ENCODE measurements at places on chromosomes 16 and 17.

DNA sequence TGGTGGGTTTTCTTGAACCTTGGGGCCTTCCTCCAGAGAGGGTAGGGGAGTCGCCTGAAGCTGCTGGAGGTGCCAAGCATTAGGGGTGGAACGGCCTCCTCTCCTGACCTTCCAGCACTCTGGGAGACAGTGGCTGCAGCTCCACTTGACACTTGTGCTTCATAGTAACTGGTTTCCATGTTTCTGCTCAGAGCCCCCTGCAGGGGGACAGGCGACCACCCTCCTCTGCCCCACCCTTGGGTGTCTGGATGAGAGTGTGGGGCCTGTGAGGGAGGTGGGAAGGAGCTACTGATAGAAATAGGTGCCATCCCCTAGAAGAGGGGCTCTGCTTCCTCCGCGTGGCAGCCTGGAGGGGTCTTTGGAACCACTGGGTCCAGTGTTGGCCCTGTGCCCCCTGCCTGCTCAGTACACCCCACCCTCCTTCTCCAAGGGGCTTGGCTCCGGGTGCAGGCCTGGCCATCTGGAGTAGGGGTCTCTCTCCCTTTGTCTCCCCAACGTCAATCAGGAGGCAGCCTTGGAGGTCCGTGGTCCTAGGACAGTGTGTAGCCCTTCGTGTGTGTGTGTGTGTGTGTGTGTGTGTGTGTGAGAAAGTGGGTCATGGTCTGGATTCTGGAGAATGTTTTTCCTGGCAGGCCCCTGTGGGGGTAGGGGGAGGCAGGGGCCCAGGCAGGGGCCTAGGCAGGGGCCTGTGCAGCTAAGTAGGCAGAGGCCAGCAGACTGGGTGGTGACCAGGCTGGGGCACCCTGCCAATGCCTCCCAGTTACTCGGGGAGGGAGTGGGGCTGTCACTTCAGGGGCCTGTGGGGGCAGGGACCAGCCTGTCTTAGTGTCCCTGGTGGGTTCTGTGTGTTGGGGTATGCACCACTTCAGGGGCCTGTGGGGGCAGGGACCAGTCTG, 4.9 kb downstream of the LASP1 start:
- no peak for DNase-seq

DNA sequence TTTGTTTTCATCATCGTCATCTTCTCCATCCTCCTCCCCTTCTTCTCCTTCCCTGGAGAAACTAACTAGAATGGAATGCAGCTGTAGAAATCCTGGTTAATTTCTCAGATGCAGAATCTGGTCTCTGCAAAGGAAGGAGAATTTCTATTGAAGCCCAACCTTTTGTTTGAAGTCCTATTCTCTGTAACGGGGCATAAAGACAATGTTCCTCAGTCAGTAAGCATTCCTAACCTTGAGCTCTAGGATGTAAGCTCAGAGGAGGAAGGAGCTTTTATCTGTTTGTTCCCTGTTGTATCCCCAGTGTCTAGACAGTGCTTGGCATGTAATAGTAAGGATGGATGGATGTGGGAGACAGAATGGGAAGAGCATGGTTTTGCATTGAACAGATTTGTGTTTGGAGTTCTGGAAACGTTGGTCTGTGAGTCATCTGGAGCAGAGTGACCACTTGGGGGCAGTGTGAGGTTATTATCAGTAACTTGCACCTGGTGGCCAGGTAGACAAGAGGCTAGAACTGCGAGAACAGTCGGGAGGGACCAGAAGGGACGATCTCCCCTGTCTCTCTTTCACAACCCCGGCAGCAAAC, 363.7 kb downstream of the SNX29 start:
- no peak for DNase-seq

- DNase-seq = no peak
These were observed 38.5 kb upstream of the SLC5A11 start for GRCh38 chr16:24807301-24807700.

GRCh38 chr17:34757106-34757505, 177.7 kb downstream of the TMEM132E start:
- no peak for DNase-seq

- DNase-seq = no peak
These were observed 172.3 kb upstream of the IRX6 start for GRCh38 chr16:55151561-55152305.

- no peak for DNase-seq
These were observed 218.5 kb upstream of the RPL38 start for GRCh38 chr17:73984941-73985340.

GRCh38 chr17:34581446-34582184, 2.2 kb downstream of the TMEM132E start:
- no peak for DNase-seq

DNA sequence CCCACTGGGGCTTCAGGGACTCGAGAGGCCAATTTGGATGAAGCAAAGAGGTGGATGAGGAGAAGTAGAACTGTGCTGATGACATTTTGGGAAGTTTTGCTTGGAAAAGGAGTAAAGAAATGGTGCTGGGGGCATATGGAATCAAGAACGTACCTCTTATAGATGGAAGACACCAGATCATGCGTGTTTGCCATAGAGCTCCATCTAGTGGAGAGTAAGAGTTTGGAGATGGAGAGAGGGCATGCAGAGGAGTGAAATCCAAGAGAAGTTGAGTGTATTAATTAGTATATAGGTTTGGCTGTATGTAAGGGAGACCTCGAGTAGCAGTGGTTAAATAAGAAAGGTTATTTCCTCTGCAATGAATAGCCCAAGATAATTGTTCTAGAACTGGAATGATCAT, 56.0 kb downstream of the SHISA6 start:
- DNase-seq = no peak

DNA sequence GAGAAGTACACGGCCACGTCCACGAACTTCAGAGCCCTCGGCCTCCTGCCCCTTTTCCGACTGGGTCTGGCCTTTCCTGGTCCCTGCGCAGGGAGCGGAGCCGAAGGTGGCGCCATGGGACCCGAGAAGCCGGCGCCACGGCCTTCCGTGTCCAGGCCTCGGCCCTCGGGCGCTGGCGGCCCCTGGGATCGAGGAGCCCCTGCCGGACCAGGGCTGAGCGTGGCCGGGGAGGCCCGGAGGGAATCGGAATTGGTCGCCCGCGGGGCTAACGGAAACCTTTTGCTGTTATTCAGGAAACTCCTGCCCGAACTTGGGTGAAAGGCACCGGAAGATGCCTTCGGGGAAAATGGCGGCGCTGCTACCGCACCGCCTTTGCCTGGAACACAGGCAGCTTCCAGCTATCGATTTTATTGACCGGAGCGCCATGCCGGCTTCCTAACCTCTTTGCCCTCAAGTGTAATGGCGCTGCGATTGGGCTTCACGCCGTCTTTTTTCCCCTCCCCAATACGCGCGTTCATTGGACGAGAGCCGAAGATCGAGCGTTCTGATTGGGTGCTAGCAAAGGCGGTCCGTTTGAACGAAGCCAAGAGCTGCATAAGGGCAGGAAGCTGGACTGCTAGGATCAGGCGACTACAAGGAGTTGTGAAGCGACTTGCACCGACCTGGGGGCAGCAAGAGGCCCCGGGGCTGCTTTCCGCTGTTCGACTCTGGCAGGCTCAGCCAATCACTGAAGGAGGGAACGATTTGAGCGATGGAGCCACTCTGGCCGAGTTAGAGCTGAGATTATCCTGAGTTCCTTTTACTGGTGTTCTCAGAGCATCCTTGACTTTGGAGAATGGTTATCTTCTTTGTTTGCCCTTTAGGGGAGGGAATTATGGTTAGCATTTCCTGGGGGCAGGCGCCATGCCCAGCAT, at the start of gene ZNF689:
Gene ZNF689, minus strand, starts transcription at position 464 of the 914 bp plus-strand sequence. Its CDS starts 348 bp downstream, at position 116.
- DNase-seq = peak; percentile 88

- DNase-seq = no peak
These were observed 1.7 kb downstream of the PERCC1 start for GRCh38 chr16:1432388-1433262.

DNA sequence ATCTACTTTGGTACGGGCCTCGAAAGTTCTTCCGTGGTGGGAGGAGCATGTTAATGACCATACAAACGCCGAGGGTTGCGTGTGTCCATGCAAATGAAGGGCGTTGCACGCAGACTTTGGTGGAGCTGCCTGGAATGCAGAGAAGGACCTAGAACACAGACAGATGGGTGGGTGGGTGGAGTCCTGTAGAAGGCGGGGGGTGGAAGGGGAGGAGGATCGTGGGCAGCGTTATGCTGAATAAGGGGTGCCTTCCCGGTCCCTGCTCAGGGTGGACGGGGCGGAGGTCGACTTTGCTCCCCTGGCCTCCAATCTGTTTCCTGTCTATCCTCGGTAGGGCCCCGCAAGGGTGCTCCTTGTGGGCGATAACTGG, 795 bp upstream of the PAQR4 start:
- no peak for DNase-seq

DNA sequence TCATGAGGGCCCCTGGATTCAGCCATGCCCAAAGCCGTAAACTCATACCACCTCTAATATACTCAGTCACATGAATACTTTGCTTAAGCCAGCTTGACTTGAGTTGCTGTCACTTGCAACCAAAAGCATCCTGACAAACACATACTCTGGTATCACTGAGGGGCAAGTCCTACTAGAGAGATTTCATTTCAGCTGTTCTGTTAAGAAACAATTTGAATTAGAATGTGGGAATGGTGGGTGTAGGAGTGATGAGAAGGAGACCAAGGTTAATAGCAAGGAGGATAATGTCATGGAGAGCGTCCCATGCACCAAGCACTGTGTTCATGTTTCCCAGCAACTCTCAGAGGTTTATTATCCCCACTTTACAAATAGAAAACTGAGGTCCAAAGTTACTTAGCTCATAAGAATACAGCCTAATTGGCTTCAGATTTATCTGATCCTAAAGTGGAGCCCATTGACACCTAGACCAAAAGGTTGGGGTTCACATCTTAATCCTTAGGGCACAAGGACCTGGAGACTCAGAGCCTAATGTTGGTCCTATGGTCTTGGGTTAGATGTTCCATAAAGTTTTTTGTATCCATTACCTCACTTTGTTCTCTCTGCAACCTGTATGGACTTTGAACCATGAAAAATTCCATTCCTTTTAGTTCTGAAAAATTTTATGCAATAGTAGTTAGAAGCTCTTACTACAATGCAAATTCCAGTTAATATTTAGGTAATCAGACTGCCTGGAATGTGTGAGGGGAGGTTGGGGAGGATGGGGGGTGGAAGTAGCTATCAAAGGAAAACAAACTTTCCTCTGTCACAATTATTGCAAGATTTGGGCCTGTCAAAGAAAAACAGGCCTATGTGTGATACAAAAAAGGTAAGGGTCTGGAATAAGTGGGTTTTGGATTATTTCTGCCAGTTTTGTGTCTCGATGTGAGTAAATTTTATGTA, 105.9 kb downstream of the IRX3 start:
- DNase-seq = no peak

DNA sequence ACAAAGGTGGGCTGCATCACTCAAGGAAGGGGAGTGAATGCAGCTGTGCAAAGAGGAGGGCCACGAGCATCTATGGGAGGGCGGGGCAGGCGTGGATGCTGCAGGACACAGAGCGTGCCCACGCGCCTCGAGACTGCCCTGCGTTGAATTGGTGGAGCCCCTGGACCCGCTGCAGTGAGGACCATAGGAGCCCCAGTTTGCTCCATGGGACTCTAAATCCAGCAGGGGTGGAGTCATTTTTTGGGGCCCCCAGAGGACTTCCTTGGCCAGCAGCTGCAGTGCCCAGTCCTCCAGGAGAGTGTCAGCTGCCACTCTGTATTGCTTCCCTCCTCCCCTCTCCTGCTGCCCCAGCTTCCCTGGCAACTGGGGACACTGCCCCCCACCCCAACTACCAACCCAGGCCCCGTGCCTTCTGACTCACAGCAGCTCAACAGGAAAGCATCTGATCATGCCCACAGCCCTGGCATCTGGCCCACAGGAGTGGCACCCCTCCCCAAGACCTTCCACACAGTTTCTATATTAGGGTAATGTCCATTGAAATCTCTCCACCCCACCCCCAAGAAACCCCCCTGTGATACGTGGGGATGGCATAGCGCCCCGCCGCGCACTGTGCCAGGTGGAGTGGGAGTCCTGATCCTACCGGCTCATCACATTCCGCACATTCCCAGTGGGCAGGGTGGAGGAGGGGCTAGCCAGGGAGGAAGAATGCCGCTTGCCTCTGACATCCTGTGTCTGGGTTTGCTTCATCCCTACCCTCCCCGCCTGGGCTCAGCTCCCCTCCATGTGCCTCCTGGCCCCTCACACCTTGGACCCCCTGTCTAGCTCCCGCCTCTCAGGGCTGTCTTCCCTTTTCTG, 27.8 kb upstream of the ITGA3 start:
- DNase-seq = no peak

DNA sequence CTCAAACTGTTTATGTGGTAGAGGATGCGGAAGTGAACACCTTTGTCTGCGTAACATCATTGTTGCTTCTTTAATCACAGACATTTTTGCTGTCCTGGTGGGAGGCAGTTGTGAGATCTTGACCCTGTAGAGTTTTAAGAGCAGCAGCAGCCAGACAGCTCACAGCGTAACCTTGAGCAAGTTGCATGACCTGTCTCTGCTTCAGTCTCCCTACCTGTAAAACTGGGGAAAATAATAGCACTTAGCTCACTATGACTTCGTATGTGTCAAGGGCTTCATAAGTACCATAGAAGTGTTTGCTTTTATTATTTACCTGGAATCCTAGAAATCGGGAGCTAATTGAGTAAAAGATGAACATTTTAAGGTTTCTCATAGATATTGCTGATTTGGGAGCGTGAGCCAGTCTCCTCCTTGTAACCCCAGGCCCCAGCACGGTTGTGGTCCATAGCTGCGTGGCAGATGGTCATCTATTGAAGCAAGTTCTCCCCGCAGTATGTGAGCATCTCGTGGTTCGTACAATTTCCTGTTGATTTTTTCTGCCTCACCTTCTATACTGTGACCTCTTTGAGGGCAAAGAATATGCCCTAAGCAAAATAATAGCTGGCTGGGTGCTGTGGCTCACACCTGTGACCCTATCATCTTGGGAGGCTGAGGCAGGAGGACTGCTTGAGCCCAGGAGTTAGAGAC, 34.4 kb downstream of the GPRC5B start:
- DNase-seq = no peak

DNA sequence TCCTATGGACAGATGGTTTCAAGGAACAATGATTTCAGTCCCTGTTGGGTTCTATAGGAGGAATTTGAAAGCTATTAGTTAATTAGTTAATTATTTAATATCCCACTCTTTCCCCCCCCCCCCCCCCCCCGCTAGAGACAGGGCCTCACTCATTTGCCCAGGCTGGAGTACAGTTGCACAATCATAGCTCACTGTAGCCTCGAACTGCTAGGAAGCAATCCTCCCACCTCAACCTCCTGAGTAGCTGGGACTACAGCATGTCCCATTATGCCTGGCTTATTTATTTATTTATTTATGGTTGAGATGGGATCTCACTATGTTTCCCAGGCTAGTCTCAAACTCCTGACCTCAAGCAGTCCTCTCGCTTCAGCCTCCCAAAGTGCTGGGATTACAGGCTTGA, 15.0 kb upstream of the TAT start:
- DNase-seq = no peak

GRCh38 chr16:56363181-56363716, 62.1 kb downstream of the AMFR start:
- no peak for DNase-seq

- DNase-seq = no peak
These were observed 74.6 kb downstream of the ZNF18 start for GRCh38 chr17:11922638-11923037.
